Activated naive CD8-positive, alpha-beta T cell treated with anti-CD3 and anti-CD28 coated beads for 36 hours (primary cell): ENCODE measurements at places on chromosomes 5 and 9. TPM values are rescaled to one million over a fixed set of nuclear protein-coding genes. Genes with fewer than 3 reads are reported as not detected.

The HSPB3 gene
- total RNA-seq = not detected

The CNTFR gene
- not detected for total RNA-seq

The APBB3 gene
- 17.8 TPM for total RNA-seq

The TTC1 gene
- total RNA-seq = 69.7 TPM

The UQCRQ gene
- 652 TPM for total RNA-seq

The RGMB gene
- total RNA-seq = 4.9 TPM

The BNC2 gene
- total RNA-seq = not detected

The CDX1 gene
- not detected for total RNA-seq

The ZNF618 gene
- 0.70 TPM for total RNA-seq

GRCh38 chr5:95615164-95615467 lies 4.8 kb upstream of the GPR150 start:
- H3K27ac ChIP-seq = no peak overlapping the region
- H3K36me3 ChIP-seq = peaks cover 32% of the 10 kb centered on the region
- H3K27me3 ChIP-seq = no peaks in the 10 kb centered on the region
- H3K4me1 ChIP-seq = peaks cover 30% of the 10 kb centered on the region

- no peaks in the 10 kb centered on the region for H3K36me3 ChIP-seq
- H3K27ac ChIP-seq = no peak overlapping the region
- H3K4me3 ChIP-seq = no peak overlapping the region
- H3K4me1 ChIP-seq = peaks cover under 1% of the 10 kb centered on the region
- no peaks in the 10 kb centered on the region for H3K27me3 ChIP-seq
- no peak for DNase-seq
Observed at GRCh38 chr5:110262749-110263148, 463.7 kb downstream of the TMEM232 start.

DNA sequence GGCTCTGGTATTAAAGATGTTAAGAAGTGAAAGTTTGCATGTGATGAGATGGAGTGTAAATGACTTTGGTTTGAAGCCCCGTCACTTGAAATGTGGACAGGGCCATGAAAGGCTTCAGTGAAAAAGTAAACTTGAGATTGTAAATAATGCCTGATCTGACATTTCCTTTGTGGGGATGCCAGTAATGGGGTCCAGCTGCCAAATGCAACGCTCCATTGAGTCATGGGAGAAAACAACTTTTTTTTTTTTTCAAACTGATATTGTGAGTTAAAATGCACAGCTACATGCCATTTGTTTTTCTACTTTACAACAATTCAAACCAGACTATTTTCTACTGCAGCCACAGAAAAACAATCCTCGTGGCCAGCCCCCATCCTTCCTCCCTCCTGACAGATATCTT lies 327.0 kb upstream of the TNC start:
- H3K4me3 ChIP-seq = no peak overlapping the region
- no peak overlapping the region for H3K27ac ChIP-seq
- no peak for DNase-seq
- no peaks in the 10 kb centered on the region for H3K4me1 ChIP-seq

GRCh38 chr5:43581398-43581797 lies 21.6 kb upstream of the NNT start:
- peaks cover 15% of the 10 kb centered on the region for H3K36me3 ChIP-seq
- H3K4me3 ChIP-seq = no peak overlapping the region
- no peak for DNase-seq

- DNase-seq = no peak
- peaks cover 4% of the 10 kb centered on the region for H3K4me1 ChIP-seq
- no peaks in the 10 kb centered on the region for H3K36me3 ChIP-seq
- H3K27me3 ChIP-seq = peaks cover 14% of the 10 kb centered on the region
- H3K27ac ChIP-seq = no peak overlapping the region
Observed at GRCh38 chr5:133509742-133510079, 102.6 kb downstream of the FSTL4 start.

DNA sequence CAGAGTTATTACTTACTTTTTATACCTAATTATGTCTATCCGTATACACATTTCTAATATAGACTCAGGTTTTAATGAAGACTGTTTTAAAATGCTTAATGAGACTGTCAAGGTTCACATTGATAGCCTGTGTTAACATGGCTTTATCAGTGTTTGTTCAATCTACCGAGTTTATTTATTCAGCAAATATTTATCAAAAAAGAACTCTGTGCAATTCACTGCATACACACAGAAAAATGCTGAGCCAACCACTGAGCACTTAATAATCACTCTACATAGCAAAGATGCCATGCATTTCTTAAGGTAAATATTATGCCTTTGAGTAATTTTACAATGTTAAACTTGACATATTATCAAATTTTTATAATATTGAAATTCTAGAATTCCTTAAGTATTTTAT lies 428.2 kb downstream of the ANXA1 start:
- no peak for DNase-seq
- H3K4me1 ChIP-seq = no peaks in the 10 kb centered on the region
- H3K27ac ChIP-seq = no peak overlapping the region
- no peaks in the 10 kb centered on the region for H3K36me3 ChIP-seq
- no peak overlapping the region for H3K4me3 ChIP-seq

DNA sequence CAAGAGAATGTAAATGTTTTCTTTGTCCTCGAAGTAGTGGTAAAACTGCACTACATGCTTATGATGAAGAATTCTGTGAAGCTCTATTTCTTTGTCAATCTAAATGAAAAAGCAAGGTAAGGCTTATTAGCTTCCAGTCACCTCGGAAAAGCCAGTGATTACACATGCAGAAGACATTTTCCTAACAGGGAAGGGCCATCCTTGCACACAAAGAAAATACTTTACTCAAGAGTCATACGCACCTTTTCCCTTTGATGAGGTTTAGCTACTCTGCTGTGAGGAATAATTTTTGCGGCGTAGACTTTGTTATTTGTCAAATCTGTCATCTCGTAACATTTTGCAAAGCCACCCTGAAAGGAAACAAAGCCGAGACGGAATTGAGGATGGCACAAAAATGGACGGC lies 1.1 kb downstream of the PLK2 start:
- no peak overlapping the region for H3K27ac ChIP-seq
- H3K4me1 ChIP-seq = peaks cover 12% of the 10 kb centered on the region
- H3K36me3 ChIP-seq = no peaks in the 10 kb centered on the region
